Left ventricle myocardium inferior (tissue), 1 donor: ENCODE measurements at places on chromosomes 4 and X.

- no peak for DNase-seq
Measured at GRCh38 chr4:70544279-70544868, 26.0 kb downstream of the AMTN start.

DNA sequence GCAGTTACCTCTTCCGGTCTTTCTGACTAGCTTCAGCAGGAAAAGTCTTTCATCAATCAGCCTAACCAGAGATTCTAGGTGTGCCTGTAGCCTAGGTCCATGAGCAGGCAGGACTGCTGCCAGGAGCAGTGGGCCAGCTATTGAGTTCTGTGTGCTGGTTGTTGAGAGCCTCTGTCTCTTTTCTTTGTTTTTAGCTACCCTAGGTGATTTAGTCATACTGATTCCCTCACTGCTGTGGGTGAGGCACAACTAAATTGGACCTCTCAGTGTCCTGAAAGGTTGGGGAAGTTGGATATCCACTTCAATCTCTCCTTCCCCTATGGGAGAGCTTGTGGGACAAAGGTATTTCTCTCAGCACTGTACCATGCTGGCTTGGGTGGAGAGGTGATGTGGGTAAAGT is 354.9 kb downstream of the GPAT3 start:
- DNase-seq, result no peak

DNA sequence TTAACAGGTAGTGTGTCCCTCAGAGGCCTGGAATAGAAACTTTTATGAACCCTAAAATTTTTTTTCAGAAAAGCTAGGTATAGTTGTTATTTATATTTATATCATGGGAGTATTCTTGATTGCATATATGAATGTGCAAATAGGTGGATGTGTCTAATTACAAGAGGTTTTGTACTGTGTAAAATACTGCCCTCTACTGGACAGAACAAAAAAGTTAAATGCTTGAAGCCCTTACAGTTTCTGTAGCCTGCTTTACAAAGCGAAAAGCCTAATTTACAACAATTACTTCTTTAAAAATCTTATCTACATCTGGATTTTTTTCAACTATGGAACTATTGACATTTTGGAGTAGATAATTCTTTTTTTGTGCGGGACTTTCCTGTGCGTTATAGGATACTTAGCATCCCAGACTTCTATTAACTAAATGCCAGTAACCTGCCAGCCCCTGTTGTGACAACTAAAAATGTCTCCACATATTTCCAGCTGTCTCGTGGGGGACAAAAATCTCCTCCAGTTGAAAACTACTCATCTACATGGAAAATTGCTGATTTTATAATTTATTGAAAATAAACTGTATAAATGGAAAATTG is 35.1 kb downstream of the ENPEP start:
- DNase-seq, result no peak

DNA sequence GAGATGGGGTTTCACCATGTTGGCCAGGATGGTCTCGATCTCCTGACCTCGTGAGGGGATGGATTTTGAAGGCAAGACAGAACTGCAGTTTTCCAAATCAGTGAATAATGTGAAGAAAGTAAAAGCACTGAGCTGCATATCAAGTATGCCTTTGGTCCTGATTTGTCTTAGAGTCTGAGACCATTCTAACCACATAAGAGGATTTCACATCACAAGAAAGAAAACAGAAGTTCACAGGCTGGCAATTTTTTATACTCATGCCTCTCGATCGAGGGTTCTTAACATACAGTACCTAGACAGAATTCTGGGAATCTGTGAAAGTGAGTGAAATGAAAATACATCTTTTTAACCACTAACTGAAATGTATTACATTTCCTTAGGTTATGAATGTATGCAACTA is 23.3 kb downstream of the CHIC2 start:
- DNase-seq, result no peak

DNA sequence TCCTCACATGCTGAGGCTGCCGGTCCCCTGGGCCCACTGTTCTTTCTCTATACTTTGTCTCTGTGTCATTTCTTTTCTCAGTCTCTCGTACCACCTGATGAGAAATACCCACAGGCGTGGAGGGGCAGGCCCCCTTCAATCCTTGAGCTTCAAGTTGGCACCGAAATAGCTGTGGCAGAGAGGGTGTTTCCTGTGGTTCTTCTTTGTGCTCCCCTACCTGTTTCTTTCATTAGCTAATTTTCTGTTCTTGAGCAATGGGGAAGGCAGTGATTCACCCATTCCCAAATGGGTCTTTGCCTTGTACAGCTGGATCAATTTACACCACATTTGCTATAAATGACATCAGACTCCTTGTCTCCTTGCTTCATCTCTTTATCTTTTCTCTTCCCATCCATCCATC is 2.1 kb upstream of the CYSLTR1 start:
- DNase-seq, result no peak

DNA sequence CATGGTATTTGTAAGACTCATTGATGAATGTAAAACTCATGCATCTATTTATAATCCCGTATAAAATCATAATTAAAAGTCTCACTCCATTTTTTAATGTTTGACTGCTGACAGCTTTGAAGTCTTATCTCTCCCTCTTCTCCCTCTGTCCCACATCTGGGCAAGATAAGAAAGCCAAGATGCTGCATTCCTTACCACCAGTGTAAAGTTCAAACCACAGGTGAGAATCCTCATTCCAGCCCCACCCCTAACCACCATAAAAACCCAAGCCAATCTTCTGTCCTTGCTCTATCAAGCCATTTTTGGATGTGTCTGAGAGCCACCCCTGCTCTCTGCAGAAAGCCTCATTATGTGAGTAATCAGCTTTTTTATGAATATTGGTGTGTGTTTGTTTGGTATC is 59.3 kb upstream of the MAGED1 start:
- no peak for DNase-seq

- no peak for DNase-seq
Measured at GRCh38 chr4:40221744-40222143, 24.9 kb downstream of the RHOH start.

GRCh38 chr4:139184129-139184528 is 7.1 kb upstream of the ELF2 start:
- DNase-seq, result no peak

GRCh38 chr4:109191216-109191615 is 111.2 kb downstream of the COL25A1 start:
- no peak for DNase-seq

DNA sequence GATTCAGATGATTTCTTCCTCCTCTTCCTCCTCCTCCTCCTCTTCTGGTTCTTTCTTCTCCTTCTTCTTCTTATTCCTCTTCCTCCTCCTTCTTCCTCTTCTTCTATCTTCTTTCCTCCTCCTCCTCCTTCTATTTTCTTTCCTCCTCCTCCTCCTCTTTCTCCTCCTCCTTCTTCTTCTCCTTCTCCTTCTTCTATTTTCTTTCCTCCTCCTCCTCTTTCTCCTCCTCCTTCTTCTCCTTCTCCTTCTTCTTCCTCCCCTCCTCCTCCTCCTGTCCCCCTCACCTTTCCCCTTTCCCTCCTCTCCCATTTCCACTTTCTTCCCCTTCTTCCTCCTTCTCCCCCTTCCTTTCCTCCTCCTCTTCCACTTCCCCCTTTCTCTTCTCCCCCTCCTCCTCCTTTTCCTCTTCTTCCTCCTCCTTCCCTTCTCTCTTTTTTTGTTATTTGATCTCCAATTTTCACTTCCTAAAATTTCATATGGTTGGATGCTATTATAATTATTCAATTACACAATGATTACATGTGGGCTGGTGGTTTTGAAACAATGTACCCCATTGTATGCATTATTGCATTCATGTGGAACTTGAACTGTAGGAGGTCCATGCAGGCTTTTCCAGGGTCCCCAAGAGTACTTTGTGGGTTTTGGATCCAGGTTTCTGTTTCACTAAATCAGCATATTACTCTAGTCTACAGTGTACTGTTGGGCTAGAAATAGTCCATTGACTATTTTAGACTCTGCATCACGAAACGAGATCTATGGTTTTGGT is 68.1 kb downstream of the SORBS2 start:
- no peak for DNase-seq

- DNase-seq, result no peak
Measured at GRCh38 chrX:153732401-153732800, 7.7 kb downstream of the ABCD1 start.

GRCh38 chr4:1703867-1704266 is 8.3 kb downstream of the SLBP start:
- no peak for DNase-seq

DNA sequence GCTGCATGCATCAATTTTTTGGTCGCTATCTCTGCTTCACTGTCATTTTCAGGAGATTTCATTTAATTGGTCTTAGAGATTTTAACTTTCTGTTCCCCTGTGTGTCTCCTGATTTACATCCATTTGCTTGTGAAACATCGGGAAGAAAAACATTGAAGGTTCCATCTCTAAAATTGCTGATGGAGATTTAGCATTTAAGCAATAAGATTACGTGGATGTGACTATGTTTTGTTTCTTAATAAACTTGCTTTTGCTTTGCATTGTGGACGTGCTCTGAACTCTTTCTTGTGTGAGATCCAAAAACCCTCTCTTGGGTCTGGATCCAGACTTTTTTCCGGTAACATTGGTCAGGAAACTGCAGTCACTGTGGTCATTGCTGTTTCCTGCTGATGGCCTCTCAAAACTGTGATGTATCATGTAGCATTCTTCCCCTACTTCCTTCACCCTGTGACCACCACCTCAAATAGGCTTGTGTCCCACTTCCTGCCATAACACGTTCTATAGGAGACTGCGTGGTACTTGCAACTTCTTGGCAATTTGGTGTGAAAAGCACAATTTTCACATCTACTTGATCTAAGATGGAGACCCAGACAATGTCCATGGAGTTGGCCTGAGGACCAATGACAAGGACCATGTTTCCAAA is 4.9 kb downstream of the CXCL2 start:
- DNase-seq, result no peak

- no peak for DNase-seq
Measured at GRCh38 chrX:17030092-17030491, 83.6 kb downstream of the REPS2 start.
